Right ventricle myocardium inferior (tissue), 1 donor: ENCODE measurements at places on chromosomes 12 and 14. TPM values are rescaled to one million over a fixed set of nuclear protein-coding genes. Genes with fewer than 3 reads are reported as not detected.

OASL gene
- total RNA-seq: 0.08 TPM

USP5 gene
- 62.0 TPM for total RNA-seq

DNA sequence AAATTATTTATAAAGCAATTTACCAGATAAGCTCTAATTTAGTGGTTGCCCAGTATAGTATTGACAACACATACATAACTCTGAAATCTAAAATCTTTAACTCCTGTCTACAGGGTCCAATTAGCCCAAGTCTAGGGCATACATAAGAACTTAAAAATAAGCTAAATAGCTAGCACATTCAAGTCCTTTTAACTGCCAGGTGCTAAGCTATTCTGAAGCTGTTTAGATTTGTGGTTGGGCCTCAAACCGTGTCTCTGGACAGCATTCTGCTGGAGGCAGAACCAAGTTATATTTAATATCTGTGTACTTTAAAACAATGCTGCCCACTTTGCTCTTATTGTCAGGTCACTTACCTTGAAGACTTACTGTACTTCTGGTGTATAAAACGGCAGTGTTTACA is 19.0 kb downstream of the RPS6KA5 start:
- DNase-seq: no peak

- no peak for DNase-seq
Measured at GRCh38 chr12:55008944-55009585, 10.7 kb upstream of the NEUROD4 start.
